Regular cardiac myocyte (primary cell): ENCODE measurements at places on chromosomes 6 and 20. TPM values are rescaled to one million over a fixed set of nuclear protein-coding genes. Genes with fewer than 3 reads are reported as not detected.

The SPATS1 gene
- total RNA-seq, result not detected in 2 replicates

The BPIFA3 gene
- not detected in 2 replicates for total RNA-seq

The MOG gene
- total RNA-seq, result not detected in 2 replicates

The NKX2-4 gene
- total RNA-seq, result not detected in 2 replicates

The GPLD1 gene
- total RNA-seq, result 0.28 and 0.38 TPM in 2 replicates

The SNPH gene
- 12.7 and 13.6 TPM in 2 replicates for total RNA-seq

The ANKRD66 gene
- total RNA-seq, result not detected in 2 replicates

The SDCBP2 gene
- total RNA-seq, result 2.3 TPM in 2 replicates

The PET117 gene
- total RNA-seq, result 9.9 and 11.7 TPM in 2 replicates

The TRIM15 gene
- not detected in 2 replicates for total RNA-seq

The PHF1 gene
- 14.8 and 32.4 TPM in 2 replicates for total RNA-seq

The ATAT1 gene
- 2.0 and 3.6 TPM in 2 replicates for total RNA-seq
